ENCODE measurements at places on chromosomes 13 and 19. TPM values are rescaled to one million over a fixed set of nuclear protein-coding genes. Genes with fewer than 3 reads are reported as not detected.

- DNase-seq = no peak
Measured at GRCh38 chr19:33395561-33396550, 22.3 kb downstream of the CEBPG start.

DNA sequence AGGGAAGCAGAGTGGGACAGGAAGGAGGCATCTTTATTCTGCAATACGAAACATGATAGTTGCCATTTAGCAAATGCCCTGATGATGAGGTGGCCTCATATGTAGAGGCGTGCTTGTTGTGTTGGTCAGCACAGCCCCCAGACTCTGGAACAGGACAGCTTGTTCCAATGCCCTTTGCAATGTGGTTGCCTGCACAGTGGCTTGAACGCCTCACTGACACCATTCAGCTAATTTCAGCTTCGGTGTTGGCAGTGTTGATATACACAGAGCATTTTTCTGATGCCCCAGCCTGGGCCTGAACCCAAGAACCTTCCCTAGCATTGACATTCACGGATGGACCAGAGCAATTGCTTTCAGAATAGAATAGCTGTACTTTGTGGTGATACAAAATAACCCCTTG is 133.3 kb downstream of the HS6ST3 start:
- DNase-seq = no peak

DNA sequence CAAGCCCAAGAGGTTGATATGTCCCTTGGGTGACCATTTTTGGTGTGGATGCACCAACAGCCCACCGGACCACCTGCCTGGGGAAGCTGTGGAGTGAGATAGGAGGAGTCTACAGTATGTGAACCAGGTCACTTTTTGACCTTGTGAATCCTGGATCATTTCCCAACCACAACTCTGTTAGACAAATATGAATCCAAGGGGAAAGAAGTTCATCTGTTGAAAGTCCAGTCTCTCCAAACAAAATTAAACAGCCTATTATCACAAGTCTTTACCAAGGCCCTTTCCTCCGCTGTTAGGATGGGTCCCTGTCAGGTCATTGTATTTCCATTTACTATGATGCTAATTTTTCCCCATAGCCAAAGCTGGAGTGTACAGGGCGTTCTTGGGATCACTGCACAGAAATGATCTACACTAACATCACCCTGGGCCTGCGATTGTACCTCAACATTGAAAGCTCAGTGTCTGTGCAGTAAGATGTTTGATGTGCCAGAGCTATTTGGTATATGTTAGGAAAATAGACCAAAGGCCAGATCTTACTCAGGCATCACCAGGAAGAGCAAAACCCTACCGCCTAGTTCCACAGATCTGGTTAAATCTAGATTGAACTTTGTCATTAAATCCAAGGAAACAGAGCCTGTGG is 117.1 kb downstream of the STARD13 start:
- DNase-seq = no peak

Gene BCAM
- total RNA-seq = 42.3 TPM

All from mesenteric fat pad (tissue), 1 donor.